Kidney tubule cell (primary cell): ENCODE measurements at places on chromosomes 13 and 19.

DNA sequence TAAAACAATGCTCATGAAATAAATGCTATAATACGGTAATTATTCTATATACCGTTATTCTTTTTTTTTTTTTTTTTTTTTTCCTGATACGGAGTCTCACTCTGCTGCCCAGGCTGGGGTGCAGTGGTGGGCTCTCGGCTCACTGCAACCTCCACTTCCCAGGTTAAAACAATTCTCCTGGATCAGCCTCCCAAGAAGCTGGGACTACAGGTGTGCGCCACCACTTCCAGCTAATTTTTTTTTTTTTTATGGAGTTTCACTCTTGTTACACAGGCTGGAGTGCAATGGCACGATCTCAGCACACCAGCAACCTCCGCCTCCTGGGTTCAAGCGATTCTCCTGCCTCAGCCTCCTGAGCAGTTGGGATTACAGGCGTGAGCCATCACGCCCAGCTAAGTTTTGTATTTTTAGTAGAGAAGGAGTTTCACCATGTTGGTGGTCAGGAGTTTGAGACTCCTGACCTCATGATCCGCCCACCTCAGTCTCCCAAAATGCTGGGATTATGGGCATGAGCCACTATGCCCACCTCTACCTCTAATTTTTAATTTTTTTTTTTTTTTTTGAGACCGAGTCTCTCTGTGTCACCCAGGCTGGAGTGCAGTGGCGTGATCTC, 6.9 kb downstream of the PPP1R15A start:
- no peak for DNase-seq

DNA sequence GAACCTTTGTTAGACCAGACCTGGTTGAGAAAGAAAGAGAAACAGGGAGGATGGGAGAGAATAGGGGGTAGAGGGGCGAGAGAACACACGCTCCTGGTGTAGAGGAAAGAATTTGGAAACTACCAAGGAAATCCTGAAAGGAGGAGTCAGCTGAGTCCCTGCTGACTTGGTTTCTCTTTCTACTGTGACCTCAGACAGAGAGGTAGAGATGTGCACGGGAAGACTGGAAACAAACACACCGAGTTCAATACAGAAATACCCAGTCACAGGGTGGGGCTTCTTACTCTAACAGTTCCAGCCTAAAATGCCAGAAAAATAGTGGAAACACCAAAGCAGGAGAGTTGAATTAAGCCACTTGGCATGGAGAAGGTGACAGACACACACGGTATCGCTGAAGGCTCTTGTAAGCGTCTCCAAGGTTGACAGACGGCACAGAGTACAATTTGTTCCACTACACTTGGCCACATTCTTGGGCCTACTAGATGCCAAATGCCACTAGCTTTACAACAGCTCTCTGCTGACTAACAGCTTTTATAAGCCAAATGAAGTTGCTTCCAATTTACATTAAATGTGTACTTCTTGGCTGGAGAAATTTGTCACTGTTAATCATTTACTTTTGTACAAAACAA, 28.1 kb downstream of the LATS2 start:
- DNase-seq: no peak

DNA sequence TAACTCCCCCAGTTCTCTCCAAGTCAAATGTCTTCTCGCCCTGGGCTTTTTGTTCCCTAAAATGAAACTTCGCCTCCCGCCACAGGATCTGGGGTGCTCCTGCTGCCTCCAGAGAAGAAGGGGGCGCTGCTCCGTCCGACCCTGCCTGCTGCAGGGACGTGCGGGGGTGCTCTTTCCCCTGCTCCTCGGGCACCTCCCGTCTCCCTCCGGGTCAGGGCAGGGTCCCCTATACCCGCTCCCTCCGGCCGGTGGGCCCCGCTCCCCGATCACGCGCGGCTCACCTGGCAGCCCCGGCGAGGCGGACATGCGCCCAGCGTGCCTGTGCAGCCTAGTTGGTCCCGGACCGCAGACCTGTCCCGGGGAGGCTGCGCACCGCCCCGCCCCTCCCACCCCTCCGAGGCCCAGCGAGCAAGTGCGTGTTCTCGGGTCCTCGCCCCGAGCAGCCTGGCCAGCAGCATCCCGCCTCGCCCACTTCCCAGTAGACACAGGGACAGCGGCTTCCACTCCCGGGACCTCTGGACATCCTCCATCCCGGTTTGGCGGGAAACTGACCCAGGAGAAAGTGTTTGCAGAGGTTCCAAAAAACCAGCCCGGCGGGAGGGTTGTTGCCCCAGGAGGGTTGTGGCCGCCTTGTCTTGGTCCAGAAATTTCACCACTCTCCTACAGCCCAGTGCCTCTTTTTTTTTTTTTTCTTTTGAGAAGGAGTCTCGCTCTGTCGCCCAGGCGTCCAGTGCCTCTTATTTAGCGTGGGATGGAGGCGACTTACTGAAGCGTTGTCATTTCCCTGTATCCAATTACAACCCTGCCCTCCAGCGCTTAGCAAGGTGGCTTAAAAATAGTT, at the start of gene OXGR1:
TSS of gene OXGR1 (minus strand) at position 460 of the 841 bp plus-strand sequence. CDS start 6,717 bp downstream, outside the sequence.
- DNase-seq: peak; percentile 57

GRCh38 chr19:40365613-40366401, 17.3 kb downstream of the PLD3 start:
- DNase-seq: peak; percentile 30

GRCh38 chr13:92806215-92806614, 420.4 kb upstream of the GPC6 start:
- peak; percentile 73 for DNase-seq

- DNase-seq: no peak
Observed at GRCh38 chr13:60214213-60215055, 50.7 kb upstream of the DIAPH3 start.

DNA sequence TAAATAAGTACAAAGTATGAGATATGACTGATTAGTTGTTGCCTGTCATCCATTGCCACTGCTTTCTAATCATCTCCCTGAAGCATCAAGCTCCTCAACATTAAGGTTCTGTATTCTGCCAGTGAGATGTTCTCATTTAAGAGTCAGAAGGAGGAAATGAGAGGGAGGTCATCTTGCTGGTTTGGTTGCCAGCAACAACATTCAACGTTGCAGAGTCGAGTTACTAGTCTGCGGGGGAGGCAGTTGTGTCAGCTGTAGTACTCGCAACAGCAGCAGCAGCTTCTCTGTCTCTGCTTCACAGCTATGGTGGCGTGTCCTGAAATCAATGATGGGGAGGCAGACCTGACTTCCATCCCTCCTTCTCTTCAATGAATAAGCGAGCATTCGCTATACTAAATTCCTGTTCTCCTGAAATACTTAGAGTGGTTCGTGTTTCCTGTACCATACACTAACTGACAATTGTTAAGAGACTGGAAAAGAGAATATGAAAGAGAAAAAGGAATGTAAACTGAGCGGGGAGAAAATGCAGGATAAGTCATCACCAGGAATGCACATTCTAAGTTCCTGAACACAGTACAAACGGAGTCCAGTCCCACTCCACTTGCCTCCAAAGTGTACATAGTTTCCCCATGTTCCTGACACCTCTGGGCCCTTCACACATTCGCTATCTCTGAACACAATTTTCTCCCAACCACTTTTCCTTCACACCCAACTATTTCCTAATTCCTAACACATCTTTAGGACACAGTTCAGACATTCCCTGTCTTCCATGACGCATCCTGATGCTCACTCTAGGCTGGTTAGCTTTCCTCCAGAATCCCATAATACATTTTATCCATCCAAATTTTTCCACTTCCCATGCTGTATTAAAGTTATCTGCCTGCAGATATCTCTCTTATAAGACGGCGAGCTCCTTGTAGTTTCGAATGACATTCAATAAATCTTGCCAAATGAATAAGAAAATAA, 263.0 kb downstream of the KLF12 start:
- peak; percentile 8 for DNase-seq

GRCh38 chr13:50523307-50523706, 320.2 kb downstream of the DLEU7 start:
- no peak for DNase-seq

- DNase-seq: no peak
Observed at GRCh38 chr19:30464162-30464561, 92.0 kb downstream of the ZNF536 start.

- no peak for DNase-seq
Observed at GRCh38 chr19:54211235-54211634, 10.6 kb downstream of the RPS9 start.

DNA sequence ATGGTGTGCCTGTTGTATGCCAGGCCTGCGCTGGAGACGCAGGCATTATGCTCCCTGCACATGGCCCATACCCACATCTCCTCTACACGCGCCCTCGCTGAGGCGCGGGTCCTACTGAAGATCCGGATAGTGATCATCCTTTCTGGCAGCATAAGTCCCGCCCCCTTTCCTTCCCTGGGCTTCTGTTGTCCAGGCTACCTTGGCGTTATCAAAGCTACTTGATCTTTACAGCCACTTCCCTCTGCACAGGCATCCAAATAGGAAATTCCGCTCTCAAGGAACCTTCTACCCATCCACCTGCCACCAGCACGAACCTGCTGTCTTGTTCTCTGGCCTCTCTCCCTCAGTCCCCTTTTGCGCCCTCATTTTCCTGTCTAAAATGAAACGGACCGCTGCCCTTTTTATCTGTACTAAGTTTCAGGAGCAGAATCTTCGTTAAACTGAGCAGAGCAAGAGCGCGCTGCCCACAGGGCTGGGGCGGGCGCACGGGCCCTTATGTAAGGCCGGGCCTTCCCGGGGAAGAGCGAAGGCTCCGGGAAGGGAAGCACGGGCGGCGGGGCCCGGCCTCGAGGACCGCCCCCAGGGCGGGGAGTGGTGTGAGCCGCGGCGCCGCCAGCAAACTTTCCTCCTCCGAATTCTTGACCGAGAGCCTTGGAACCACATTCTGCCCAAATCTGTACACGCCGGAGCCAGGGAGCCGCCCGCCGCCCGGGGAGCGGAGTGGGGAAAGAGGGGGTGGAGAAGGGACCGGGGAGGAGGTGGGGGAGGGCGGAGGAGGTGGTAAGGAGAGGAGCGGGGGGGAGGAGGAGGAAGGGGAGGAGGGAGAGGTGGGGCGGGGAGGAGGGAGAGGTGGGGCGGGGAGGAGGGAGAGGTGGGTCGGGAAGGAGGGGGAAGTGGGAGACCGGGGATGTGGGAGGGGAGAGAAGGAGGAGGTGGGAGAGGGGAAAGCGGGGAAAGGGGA, 920 bp upstream of the UBE2L5 start:
- DNase-seq: peak; percentile 81
